ENCODE measurements at places on chromosomes 1 and 21.

- no peak for DNase-seq
Observed at GRCh38 chr1:221832617-221833016, 90.7 kb upstream of the DUSP10 start.

GRCh38 chr1:39392851-39393573 lies 98.4 kb upstream of the BMP8A start:
- DNase-seq, result no peak

DNA sequence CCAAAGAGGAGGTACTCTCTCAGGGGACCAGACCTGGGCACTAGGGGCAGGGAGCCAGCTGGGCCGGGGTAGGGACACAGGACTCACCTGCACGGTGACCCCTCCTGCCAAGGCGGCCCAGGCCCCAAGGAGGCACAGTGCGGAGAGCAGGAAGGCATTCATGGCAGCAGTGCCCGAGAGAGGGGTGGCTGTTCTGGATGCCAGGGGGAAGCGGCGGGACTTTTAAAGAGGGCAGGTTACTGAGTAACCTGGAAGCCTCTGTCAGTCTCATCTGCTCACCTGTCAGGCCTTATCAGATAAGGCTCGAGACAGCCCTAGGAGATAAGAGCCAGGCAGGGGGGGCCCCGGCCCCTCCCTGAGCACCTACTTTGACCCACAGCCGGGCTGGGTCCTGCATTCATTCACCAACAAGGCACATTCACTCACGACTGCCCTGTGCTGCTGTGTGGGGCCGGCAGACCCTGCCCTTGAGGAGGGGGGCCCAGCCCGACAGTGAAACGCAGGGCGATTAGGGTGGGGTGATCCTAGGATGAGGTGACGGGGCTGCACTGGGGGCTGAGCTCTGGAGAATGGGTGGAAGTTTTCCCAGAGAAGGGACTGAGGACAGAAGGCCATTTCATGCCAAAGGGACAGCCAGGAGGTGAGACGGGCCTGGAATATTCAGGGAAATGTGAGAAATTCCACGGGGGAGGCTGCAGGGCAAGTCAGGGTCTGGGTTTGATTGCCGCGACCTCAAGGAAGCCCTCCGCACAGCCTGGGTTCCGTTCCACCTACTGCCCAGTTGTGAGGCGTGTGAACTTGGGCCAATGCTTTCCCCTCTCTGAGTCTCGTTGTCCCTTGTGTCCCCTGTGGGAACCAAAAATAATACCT lies at the start of gene GUCA2A:
Gene GUCA2A (minus strand): TSS at position 195 of the 870 bp plus-strand sequence. CDS start 33 bp downstream, at position 162.
- DNase-seq, result no peak

GRCh38 chr21:43779660-43780059 lies 3.6 kb upstream of the CSTB start:
- DNase-seq, result no peak

DNA sequence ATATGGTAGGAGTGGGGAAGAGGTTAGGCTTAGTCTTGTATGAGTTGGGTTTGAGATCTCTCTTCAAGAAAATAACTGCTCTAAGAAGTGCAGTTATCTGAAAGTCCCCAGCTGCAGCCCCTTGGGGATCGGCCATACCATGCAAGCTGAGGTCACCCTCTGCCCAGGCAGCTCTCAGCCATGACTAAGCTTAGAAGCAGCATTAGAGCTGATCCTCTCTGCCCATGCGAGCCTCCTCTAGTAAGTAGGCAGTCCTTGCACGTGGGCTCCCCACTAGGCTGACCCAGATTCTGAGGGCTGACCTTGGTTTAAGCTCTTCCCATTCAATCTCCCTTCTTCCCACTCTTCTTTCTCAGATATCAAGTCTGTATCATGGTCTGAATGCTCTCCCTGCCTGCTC lies 121.0 kb upstream of the UBE2U start:
- DNase-seq, result no peak

DNA sequence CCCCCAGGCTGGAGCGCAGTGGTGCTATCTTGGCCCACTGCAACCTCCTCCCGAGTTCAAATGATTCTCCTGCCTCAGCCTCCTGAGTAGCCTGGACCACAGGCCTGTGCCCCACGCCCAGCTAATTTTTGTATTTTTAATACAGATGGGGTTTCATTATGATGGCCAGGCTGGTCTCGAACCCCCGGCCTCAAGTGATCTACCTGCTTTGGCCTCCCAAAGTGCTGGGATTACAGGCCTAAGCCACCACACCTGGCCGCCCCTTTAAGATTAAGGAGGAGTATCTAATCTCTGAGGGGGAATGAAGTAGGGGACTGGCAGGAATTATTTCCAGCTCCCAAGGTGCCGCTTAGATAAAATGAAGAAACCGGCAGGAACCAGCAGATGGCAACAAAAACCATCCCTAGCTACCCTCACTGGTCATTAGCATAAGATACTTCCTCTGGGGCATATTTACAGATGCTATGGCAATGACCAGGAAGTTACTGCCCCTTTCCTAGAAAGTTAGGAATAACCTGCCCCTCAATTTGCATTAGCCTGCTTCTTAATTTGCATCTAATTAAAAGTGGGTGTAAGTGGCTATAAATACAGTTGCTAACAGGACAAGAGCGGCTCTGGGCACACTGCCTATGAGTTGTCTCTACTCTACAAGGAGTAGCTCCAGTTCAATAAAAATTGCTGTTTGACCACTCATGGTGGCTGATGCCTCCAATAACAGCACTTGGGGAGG lies 7.1 kb upstream of the NSUN4 start:
- DNase-seq, result no peak

GRCh38 chr1:10213186-10213705 lies 2.9 kb downstream of the KIF1B start:
- no peak for DNase-seq

DNA sequence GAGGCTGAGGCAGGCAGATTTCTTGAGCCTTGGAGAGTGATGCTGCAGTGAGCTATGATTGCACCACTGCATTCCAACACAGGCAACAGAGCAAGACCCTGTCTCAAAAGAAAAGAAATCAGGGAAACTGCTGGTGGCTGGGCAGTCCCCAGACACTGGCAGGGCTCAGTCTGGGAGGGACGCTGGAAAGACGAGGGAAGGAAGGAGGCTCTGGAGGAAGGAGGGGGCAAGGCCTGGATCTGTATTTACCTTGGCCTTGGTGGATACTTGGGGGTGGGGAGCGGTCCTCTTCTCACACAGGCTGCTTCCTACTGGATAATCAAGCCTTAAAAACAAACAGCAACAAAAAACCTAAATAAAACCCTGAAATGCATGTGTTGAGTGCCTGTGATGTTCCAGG lies 24.4 kb downstream of the KCNQ4 start:
- no peak for DNase-seq

All from ecto neural progenitor cell (in vitro differentiated cells).